ENCODE measurements at places on chromosomes 2 and 18. TPM values are rescaled to one million over a fixed set of nuclear protein-coding genes. Genes with fewer than 3 reads are reported as not detected.

The COL4A3 gene
- 5.4 TPM for total RNA-seq

The TWSG1 gene
- total RNA-seq = 25.5 TPM

GRCh38 chr18:26637324-26637723 is 89.0 kb upstream of the KCTD1 start:
- DNase-seq = no peak

- DNase-seq = no peak
Measured at GRCh38 chr18:12306752-12307700, 1.0 kb upstream of the TUBB6 start.
